ENCODE measurements at places on chromosomes 13 and 19.

GRCh38 chr19:18435842-18436670, 1.9 kb downstream of the ISYNA1 start:
- DNase-seq, result no peak

DNA sequence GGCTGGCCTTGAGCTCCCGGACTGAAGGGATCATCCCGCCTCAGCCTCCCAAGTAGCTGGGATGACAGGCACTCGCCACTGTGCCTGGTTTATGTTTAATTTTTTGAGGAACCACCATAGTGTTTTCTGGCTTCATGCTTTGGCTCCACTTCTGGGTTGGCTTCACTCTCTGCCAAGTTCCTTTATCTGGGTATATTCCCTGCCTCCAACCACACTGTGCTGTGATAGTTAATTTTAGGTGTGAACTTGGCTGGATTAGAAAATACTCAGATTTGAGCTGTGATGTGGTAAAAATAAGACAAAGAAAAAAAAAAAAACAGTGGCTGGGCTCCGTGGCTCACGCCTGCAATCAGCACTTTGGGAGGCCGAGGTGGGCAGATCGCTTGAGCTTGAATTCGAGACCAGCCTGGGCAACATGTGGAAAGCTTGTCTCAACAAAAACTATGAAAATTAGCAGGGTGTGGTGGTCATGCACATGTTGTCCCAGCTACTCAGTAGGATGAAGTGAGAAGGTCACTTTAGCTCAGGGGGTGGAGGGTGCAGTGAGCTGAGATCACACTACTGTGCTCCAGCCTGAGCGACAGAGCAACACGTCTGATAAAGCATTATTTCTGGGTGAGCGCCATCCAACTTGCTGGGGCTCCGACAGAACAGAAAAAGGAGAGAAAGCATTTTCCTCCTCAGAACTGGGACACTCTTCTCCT, 7.5 kb upstream of the ILF3 start:
- no peak for DNase-seq

GRCh38 chr19:5966215-5966614, 11.7 kb downstream of the RANBP3 start:
- no peak for DNase-seq

- peak; percentile 63 for DNase-seq
Measured at GRCh38 chr19:15378534-15379082, 979 bp downstream of the AKAP8 start.

DNA sequence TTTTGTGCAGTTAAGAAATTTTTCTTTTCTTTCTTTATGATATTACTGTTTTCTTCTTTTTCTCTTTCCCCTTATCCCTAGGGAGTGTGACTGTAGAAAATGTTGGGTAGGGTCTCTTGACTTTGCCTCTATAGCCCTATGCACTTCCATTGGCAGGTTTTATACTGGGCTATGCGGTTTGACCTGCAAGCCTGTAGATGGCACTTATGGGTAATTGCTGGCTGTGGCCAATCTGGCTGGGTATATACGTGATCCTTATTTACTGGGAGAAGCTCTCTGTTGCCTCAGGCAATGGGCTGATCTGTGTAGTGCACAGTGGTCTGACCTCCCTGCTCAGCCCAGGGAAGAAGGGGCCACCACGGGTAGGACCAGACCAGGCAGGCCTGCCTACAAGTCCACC, 78.8 kb downstream of the RAP2A start:
- no peak for DNase-seq

GRCh38 chr19:51324167-51324481, 12.7 kb downstream of the IGLON5 start:
- DNase-seq, result no peak

GRCh38 chr13:76894401-76895110, 8.4 kb upstream of the KCTD12 start:
- DNase-seq, result no peak

DNA sequence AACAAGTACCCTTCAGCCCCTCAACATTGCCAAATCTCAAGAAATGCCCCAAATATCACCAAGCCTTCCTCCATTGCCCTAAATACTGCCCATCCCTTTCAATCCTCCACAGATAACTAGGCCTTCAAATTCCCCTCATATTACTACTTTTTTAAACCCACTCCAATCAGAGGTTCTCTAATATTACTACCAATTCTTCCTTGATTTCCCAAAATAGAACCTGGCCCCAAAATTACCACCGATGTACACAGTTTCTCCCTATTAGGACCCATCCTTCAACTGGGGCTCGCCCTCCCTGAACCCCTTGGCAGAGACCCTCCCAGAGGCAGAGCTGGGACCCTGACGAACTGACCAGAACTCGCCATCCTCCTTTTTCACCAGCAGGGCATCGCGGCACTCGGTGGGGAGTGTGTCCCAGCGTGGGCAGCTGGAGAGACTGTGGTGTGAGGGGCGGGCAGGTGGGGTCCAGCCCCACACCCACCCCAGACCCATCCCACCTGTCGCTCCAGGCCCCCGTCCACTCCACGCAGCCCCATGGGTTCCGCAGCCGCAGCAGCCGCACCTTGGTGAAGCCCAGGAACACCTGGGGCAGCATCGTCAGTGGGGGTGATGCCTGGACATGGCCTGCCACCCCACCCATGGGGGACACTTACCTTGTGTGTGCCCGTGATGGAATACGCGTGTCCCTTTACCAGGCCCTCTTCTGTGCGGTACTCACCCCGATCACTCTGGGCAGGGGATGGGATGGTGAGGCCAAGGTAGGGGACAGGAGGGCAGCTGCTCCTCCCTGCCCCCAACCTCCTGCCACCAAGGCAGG, 6.1 kb downstream of the CAPN12 start:
- no peak for DNase-seq

DNA sequence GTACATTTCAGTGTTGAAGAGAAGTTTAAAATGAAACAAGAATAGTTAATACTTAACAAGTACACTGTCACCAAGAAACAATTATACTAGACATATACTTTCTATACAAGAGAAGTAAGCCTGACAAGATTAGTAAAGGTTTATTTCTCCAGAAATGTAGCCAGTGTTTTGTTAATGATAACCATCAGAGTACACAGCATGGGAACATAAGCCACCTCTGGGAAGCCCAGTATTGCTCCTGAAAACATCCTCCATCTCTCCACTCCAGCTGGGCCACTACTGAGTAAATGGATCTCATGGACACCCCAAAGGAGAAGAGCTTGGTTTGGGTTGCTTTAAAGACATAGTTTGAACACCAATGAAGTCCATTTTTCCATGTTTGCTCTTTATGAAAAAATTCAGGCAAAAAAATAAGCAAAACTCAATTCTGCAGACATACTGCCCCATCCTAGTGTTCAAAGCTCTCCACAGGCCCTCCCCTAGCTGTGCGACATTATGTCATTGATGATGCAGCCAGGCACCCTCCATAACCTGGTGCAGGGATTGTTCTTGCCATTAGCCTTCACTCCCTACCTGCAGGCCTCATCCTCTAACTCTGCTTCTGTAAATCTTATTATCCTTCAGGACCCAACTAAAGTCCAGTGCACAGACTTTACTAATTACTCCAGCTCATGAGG, 61.9 kb downstream of the LHFPL6 start:
- no peak for DNase-seq

DNA sequence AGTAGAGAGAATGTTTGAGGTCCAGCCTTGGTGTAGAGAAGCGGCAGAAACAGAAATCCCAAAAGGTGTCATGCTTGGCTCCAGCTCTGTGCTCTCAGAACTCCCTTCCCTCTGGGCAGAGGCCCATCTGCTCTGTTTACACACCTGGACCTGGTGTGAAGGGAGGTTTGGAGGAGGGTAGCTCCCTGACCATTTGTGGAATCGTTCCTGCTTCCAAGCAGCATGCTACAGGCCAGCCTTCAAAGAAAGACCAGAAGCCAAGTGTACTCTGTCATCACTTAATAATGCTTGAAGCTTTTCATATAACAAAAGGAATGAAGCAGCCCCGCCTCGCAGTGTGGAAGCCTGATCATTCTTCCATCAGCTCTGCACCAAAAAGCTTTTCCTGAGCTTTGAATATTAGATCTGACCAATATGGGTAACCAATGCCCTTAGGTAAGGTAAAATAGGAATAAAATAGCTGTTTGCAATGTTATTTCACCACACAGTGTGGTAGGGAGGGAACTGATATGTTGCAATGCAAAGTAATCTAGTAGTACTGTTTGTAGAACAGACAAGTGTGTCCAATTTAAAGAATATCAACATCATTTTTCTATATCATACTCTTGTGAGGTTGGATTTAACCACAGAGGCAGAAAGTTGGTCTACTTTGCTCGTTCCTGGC, 63.3 kb downstream of the ZIC5 start:
- DNase-seq, result no peak

DNA sequence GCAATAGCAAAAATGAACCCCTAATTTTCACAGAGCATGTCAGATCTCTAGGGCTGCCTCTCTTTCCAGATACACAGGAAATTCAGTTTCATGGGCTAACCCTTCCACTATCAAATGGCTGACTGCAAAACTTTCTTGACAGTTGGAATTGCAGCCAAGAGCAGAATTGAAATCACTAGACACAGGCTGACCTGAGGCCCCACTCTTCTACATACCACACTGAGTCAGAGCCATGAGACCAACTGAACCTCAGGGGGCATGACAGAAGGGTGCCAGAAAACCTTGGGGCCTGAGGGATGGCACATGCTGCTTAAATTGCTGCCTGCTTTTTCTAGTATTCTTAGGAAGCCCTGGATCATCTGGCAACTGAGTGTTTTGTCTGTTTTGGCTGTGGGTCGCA, 1.7 kb upstream of the DLEU7 start:
- DNase-seq, result no peak

- DNase-seq, result no peak
Measured at GRCh38 chr19:2306971-2307370, 983 bp downstream of the LINGO3 start.

GRCh38 chr19:57334191-57334590, 13.9 kb downstream of the ZNF543 start:
- no peak for DNase-seq

- no peak for DNase-seq
Measured at GRCh38 chr19:7247155-7247554, 47.1 kb downstream of the INSR start.

DNA sequence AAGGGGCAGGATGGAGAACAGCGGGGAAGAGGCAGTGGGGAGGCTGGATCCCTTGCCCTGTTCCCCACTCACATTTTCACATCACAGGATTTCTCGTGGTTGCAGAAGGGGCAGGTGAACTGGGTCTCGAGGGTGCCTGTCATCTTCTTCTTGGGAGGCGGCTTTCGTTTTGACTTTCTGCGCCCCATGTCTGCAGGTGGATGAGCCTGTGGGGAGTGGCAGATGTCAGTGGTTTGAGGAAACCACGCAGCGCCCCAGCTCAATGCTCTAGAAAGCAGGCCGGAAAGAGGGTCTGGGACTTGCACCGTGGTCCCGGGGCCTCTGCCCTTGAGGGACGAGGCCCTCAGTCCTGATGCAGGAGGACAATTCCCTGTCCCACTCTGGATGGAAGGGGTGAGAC, 4.9 kb downstream of the ELOF1 start:
- no peak for DNase-seq

- DNase-seq, result no peak
Measured at GRCh38 chr19:29487432-29487831, 38.4 kb upstream of the VSTM2B start.

GRCh38 chr19:10112895-10113591, 1.6 kb downstream of the P2RY11 start:
- no peak for DNase-seq

DNA sequence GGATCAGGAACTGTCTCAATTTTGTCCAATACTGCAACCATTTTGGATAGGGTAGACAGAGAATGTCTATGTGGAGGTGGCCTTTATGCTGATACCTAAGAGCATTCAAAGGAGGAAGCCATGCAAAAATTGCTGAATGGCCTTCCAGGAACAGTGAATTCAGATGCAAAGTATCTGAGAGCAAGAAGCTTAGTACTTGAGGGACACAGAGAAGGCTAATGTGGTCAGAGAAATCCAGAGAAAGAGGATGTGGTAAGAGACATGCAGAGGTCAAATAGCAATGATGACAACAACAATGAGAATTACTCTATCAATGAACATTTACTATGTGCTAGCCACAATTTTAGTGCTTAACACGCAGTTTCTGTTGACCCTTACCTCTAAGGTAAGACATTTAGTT, 785.6 kb upstream of the KLHL1 start:
- no peak for DNase-seq

DNA sequence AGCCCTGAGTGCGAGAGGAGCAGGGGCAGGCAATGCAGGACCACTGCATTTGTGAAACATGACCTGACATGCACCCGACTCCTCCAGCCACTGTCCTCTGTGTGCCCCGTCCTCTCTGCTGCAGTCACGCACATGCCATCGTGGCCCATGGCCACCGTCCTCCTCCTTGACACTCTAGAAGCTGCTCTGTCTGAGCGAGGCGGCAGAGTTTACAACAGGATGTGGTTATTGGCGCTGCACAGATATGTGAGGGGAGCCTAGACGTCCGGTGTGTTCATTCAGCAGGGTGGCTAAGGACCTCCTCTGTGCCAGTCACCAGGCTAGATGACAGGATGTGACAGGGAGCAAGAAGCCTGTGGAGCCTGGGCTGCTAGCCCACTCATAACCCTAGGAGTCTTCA, 277.8 kb downstream of the FOXO1 start:
- DNase-seq, result no peak

DNA sequence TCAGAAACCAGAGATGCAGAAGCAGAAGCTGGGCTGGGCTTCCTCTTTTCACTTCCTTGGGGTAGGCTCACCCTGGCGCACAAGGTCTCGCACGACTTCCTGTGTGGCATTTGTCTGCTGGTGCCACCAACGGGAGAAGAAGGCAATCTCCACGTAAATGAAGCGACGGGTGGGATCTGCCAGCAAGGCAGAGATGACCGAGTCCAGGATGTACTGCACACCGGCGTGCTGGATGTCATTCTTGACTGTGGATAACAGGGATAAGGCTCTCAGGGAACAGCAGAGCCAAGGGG, 1.3 kb downstream of the MAN2B1 start:
- no peak for DNase-seq

DNA sequence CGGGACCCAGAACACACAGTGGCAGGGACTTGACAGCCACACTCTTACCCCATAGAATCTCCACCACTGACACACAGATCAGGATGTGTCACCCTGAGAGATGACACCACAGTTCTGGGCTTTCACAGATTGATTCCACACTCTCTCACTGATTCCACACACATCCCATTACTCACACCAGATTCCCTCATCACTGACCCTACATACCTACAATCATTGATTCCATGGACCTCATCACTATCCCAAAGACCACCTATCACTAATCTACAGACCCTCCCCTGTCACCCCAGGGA, 57.6 kb upstream of the ZNF527 start:
- no peak for DNase-seq

DNA sequence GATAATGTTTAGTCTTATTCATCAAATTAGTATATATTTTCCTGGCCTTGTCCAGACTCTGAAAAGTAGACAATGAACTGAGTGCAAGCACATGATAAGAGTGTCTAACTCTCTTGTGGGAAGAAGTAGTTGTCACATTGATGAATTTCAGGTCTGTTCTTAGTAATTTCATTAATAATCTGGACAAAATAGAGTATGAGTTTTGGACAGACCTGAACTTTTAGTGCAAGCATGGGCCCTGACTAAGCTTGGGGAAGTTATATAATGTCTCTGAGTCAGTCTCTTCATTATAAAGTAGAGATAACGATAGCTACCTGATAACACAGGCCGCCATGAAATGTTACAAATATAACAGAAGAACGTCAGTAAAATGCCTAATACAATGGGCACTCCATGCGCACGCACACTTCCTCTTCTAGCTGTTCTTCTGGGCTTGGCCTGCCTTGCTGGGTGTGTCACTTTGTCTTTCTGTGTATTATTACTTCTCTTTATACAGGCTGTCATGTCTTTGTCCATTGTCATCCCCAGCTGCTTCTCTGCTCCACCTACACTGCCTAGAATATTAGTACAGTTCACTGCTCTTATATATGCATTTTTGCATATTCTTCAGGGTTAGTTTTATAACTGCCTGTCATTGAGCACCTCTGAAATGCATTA, 129.1 kb upstream of the HTR2A start:
- DNase-seq, result no peak

GRCh38 chr13:105758918-105759860, 776.3 kb downstream of the EFNB2 start:
- DNase-seq, result no peak
